ENCODE measurements at places on chromosomes 11 and 22.

DNA sequence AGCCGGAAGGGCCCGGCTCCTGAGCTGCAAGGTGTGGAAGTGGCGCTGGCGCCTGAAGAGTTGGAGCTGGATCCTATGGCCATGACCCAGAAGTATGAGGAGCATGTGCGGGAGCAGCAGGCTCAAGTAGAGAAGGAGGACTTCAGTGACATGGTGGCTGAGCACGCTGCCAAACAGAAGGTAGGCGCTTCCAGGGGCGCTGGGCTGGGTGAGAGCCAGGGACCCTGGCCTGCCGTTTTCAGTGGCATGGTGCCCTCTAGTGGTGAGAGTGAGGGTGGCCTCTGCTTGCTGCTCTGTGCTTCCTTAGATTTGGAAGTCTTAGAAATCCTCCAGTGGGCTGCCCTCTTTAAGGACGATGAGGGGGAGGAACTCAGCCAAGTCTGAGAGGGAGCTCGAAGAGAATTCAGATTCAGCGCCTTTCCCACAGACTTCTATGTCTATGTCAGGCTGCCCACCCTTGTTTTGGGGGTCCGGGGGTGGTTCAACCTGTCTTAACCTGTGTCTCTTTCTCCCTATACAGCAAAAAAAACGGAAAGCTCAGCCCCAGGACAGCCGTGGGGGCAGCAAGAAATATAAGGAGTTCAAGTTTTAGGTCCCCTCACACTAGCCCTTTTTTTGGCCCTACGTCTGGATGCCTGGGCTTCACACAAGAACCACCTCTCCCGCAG, 1.8 kb upstream of the PACS1 start:
- peak; percentile 63 for DNase-seq

DNA sequence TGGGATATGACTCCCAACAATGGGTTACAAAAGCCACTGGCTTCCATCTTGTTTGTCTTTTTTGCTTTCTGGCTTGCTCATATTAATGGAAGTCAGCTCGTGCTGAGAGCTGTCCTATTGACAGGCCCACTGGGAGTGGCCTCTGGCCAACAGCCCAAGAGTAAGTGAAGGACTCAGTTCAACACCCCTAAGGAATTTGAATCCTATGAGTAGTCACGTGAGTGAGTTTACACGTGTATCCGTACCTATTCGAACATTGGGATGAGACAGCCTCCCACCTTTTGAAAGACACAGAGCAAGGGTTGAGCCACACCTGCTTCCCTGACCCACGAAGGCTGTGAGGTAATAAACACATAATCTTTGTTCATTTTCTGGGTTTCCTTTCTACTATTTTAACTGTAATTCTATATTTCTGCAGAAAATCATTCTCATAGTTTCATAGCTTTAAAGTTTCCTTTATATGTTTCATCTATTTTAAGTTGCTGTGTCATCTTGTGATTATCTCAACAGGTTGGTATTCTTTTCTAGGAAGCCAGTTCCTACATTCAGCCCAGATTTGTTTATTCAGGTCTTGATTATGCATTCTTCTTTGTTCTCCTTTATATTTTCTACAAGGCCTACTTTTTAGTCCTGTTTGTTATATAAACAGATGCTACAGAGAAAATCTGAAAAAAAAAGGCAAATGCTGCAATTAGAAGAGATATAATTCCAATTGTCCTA, 802.3 kb downstream of the CNTN5 start:
- DNase-seq = no peak

DNA sequence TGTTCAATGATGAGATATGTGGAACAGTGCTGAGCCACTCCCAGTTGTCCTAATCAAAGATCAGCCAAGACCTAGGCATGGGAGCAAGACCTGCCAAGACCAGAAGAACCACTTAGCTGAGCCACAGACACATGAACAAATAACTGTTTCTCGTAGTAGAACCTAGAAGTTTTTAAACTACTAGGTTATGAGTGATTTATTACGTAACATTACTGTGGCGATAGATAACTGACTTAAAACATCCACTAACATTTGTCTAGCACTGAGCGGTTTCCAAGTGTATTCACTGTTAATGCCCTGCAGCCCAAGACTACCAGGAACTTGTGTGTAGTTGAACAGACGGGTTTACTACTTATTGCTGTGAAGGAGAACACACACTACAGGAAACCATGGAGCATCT, 120.4 kb downstream of the SERGEF start:
- no peak for DNase-seq

- no peak for DNase-seq
These were observed 241.4 kb downstream of the TTC28 start for GRCh38 chr22:28438183-28438768.

GRCh38 chr11:112605093-112605666, 344.5 kb upstream of the PLET1 start:
- DNase-seq = peak; percentile 55

DNA sequence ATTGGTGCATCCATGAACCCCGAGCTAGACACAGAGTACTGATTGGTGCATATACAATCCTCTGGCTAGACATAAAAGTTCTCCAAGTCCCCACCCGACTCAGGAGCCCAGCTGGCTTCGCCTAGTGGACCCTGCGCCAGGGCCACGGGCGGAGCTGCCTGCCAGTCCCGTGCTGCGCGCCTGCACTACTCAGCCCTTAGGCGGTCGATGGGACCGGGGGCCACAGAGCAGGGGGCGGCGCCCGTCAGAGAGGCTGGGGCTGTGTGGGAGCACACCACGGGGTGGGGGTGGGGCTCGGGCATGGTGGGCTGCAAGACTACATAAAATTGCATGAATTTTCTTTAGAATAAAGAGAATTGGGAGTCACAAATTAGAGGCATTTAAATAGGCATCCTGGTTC, 248.6 kb downstream of the TMEM135 start:
- no peak for DNase-seq

- DNase-seq = no peak
These were observed 24.1 kb downstream of the TOLLIP start for GRCh38 chr11:1285316-1285744.

Data from RPMI7951 (cell line).